Mesenteric fat pad (tissue), 1 donor: ENCODE measurements at places on chromosomes 7 and 10. TPM values are rescaled to one million over a fixed set of nuclear protein-coding genes. Genes with fewer than 3 reads are reported as not detected.

CPED1 gene
- 44.4 TPM for total RNA-seq

PRKAR2B gene
- total RNA-seq: 258 TPM

PVRIG gene
- not detected for total RNA-seq

GRCh38 chr10:78659598-78659967 is 409.2 kb upstream of the ZMIZ1 start:
- DNase-seq: no peak

DNA sequence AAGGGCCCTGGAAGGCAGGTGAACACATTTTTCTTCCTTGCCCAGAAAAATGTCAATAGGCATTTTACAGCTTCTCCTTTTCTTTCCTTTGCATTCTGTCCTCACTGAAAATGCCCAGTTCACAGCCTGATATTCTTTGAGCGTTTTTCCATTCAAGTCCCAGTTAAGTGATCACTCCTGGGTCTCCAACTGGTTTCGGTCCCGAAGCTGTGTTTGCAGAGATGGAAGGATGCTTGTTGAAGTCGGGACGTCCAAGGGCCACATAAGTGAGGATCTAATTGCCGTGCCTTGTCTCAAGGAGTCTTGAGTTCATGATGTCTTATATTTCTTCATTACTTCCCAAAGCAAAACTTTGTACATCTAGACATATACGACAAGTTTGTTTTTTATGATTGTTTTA is 208.7 kb upstream of the PRKCQ start:
- DNase-seq: no peak

DNA sequence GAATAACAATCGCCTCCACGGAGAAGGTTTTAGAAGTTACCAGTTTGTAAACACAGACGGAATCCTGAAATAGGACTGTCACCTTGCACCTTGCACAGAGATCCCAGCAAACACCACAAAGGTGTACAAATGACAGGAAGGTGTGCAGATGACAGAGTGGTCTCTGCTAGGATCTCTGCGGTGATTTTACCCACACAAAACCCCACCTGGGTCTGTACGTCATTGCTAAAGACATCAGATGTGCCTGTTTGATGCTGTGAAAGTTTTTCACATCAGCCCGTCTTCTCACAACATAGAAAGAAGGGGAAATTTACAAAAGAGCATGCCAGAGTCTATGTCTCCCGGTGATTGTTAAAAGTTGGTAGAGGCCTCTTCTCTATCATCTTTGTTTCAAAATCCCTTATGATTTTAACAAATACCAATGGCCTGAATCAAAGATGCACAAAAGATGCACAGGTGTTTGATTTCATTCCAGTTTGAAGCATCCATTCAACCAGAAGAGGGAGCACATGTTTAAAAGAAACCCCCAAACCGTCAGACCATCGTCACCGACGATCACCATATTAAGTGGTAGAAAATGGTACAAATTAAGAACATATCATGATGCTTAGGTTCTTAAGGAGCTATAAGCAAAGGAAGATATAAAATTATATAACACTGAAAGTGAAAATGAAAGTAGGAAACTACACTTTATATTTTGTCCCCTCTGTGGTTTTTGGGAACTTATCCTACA is 576.5 kb downstream of the PTPRN2 start:
- DNase-seq: no peak

- no peak for DNase-seq
Observed at GRCh38 chr7:130741331-130741995, 7.5 kb upstream of the KLF14 start.

- DNase-seq: no peak
Observed at GRCh38 chr10:67803588-67804394, 34.2 kb downstream of the DNAJC12 start.

DNA sequence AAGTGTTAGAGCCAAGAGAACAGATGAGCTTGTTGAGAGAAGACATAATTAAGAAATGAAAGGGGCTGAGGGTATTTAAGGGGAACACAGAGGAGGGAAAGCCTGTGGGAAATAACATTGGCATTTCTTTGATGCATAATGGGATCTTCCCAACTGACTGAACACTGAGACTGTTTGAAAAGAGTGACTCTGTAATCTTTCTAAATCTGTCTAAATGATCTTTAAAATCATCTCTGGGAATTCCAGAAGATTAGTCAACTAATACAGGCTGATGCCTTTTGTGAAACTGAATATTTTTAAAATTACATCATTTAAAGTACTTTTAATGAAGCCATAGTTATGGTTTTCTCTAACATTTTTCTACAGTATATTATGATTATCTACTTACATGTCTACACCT is 17.4 kb upstream of the SLC35G1 start:
- DNase-seq: no peak

DNA sequence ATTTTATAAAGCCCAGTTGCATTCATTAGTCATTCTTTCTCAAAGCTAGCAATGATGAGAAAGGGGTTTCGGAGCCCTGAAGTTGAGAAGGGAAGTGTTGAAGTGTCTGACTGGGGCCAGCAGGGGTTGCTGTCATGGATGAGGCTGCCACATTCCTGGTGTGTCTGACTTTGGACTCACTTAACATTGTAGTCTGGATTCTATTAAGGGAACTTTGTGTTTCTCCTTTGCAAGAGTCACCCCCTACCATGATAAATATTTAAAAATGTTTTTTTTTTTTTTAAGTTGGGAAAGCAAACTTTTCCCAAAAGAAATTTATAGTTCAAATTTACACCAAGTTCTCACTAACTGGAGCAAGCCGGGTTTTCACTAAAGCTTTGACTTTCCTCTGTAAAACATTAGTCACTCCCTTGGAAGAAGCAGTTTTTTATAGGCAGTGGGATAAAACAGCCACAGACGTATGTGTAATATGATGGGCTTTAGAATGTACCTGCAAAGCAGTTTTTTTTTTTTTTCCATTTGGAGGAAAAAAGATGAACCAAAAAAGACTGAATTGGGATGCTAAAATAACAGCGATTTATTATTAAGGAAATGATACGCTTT is 243.6 kb downstream of the TWIST1 start:
- no peak for DNase-seq
